ENCODE measurements at places on chromosomes 5 and 9. TPM values are rescaled to one million over a fixed set of nuclear protein-coding genes. Genes with fewer than 3 reads are reported as not detected.

- DNase-seq = peak; percentile 30
- peaks cover 70% of the 10 kb centered on the region for H3K4me1 ChIP-seq
- no peaks in the 10 kb centered on the region for H3K27me3 ChIP-seq
- H3K4me3 ChIP-seq = peak overlapping the region; percentile 85
- peak overlapping the region; percentile 76 for H3K27ac ChIP-seq
- no peaks in the 10 kb centered on the region for H3K36me3 ChIP-seq
Measured at GRCh38 chr5:142540922-142541422, 144.9 kb downstream of the FGF1 start.

GRCh38 chr5:173781432-173781815 lies 106.7 kb upstream of the CPEB4 start:
- DNase-seq = peak; percentile 17
- H3K27me3 ChIP-seq = no peaks in the 10 kb centered on the region
- peak overlapping the region; percentile 71 for H3K4me3 ChIP-seq
- H3K36me3 ChIP-seq = no peaks in the 10 kb centered on the region

DNA sequence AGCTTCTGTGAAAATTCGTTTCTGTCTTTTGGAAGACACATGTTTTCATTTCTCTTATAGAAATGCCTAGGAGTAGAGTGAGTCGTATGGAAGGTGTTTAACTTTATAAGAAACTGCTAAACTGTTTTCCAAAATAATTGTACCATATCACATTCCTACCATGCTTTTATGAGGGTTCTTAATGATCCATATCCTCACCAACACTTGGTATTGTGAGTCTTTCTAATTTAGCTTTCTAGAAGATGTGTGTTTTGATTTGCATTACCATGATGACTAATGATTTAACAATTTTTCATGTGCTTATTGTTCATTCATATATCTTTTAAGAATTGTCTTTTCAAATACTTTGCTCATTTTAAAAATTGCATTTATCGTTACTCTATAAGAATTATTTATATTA lies 223.6 kb downstream of the COMMD10 start:
- H3K4me1 ChIP-seq = peaks cover 6% of the 10 kb centered on the region
- peaks cover 50% of the 10 kb centered on the region for H3K36me3 ChIP-seq
- DNase-seq = no peak
- H3K27me3 ChIP-seq = no peaks in the 10 kb centered on the region
- no peak overlapping the region for H3K4me3 ChIP-seq
- H3K27ac ChIP-seq = no peak overlapping the region

DNA sequence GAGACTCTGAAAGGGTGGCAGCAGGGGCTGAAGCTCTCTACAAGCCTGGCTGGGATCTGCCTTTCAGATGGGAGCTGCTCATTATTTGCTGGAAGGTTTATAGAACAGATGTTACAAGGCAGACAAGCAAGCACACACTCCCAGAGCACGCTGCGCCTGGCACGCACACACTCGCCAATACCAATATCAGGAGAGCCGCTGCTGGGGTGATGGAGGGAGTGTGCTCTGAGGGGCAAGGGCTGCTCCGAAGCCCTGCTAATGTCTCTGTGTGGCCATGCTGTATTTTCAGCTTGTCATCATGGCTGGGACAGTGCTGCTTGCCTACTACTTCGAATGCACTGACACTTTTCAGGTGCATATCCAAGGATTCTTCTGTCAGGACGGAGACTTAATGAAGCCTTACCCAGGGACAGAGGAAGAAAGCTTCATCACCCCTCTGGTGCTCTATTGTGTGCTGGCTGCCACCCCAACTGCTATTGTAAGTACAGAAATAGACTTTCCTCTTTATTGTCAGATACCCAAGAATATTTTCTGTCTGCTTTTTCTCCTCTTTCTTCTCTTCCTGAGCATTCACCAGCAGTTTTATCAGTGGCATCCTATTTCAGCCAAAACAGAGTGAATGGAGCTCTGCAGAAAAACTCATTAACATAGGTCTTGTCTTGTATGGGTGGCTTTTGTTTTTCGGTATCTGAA lies 115.1 kb downstream of the BAAT start:
- no peak overlapping the region for H3K27ac ChIP-seq
- no peaks in the 10 kb centered on the region for H3K27me3 ChIP-seq
- H3K4me1 ChIP-seq = no peaks in the 10 kb centered on the region
- no peaks in the 10 kb centered on the region for H3K36me3 ChIP-seq

GRCh38 chr9:3912280-3912679 lies 386.5 kb upstream of the RFX3 start:
- H3K27ac ChIP-seq = no peak overlapping the region
- peaks cover 33% of the 10 kb centered on the region for H3K4me1 ChIP-seq
- DNase-seq = no peak
- no peaks in the 10 kb centered on the region for H3K27me3 ChIP-seq
- no peak overlapping the region for H3K4me3 ChIP-seq
- H3K36me3 ChIP-seq = peaks cover 19% of the 10 kb centered on the region

- no peaks in the 10 kb centered on the region for H3K4me1 ChIP-seq
- H3K4me3 ChIP-seq = no peak overlapping the region
- H3K27ac ChIP-seq = no peak overlapping the region
- peaks cover 3% of the 10 kb centered on the region for H3K27me3 ChIP-seq
- no peaks in the 10 kb centered on the region for H3K36me3 ChIP-seq
- no peak for DNase-seq
Measured at GRCh38 chr5:127590156-127590722, 58.6 kb upstream of the CTXN3 start.

- H3K27ac ChIP-seq = no peak overlapping the region
- H3K27me3 ChIP-seq = peaks cover 12% of the 10 kb centered on the region
- no peak overlapping the region for H3K4me3 ChIP-seq
- no peak for DNase-seq
- no peaks in the 10 kb centered on the region for H3K4me1 ChIP-seq
Measured at GRCh38 chr5:8523501-8523900, 654.6 kb downstream of the MTRR start.

DNA sequence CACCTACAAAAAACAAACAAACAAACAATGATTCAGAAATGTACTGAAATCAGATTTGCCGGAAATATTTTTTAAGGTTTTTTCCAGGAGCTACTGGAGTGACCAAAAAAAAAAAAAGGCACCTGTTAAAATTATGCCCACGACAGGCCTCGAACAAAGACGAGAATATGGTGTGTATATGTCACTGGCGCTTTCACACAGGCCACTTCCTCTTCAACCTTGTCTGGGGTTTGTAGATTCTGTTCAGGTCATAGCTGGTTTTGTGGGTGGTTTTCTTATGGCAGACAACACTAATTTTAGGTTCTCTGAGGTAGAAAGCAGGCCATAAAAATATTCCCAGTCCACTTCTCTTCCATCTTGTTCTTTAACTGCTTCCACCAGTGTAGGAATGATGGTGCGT lies 7.0 kb downstream of the NDUFB6 start:
- no peak overlapping the region for H3K4me3 ChIP-seq
- H3K27ac ChIP-seq = no peak overlapping the region
- peaks cover 5% of the 10 kb centered on the region for H3K4me1 ChIP-seq
- DNase-seq = no peak
- H3K27me3 ChIP-seq = no peaks in the 10 kb centered on the region

COX7C gene
- 377 TPM for total RNA-seq

ANKDD1B gene
- 0.21 TPM for total RNA-seq

ADGRV1 gene
- total RNA-seq = not detected

ACER2 gene
- 1.5 TPM for total RNA-seq
